Endothelial cell (in vitro differentiated cells): ENCODE measurements at places on chromosomes 12 and 14. TPM values are rescaled to one million over a fixed set of nuclear protein-coding genes. Genes with fewer than 3 reads are reported as not detected.

Gene ARHGDIB
- 217 TPM for total RNA-seq

Gene KCNH5
- 0.13 TPM for total RNA-seq

Gene TMEM179
- 0.54 TPM for total RNA-seq

Gene KCNK13
- 0.10 TPM for total RNA-seq

Gene COX8C
- total RNA-seq = not detected

Gene TMEM30B
- total RNA-seq = 0.15 TPM

Gene TMX1
- total RNA-seq = 17.4 TPM

Gene EPYC
- total RNA-seq = not detected

Gene MYO1A
- total RNA-seq = 0.36 TPM

Gene RD3L
- not detected for total RNA-seq

Gene EIF2S3B
- total RNA-seq = 7.6 TPM

Gene FBLN5
- 0.26 TPM for total RNA-seq

Gene PLCZ1
- total RNA-seq = not detected

Gene MANSC4
- not detected for total RNA-seq

Gene SLC5A8
- total RNA-seq = not detected

Gene KLRG1
- total RNA-seq = 2.1 TPM

Gene TPPP2
- total RNA-seq = 0.62 TPM

Gene NPAS3
- total RNA-seq = 1.6 TPM

Gene HVCN1
- 11.9 TPM for total RNA-seq

Gene TDRD9
- not detected for total RNA-seq

Gene PPFIA2
- not detected for total RNA-seq

Gene PLBD2
- total RNA-seq = 26.6 TPM

Gene ART4
- total RNA-seq = 3.5 TPM

Gene MYBPC1
- total RNA-seq = not detected
